ENCODE measurements at places on chromosomes 4 and X. TPM values are rescaled to one million over a fixed set of nuclear protein-coding genes. Genes with fewer than 3 reads are reported as not detected.

- DNase-seq = no peak
Measured at GRCh38 chrX:117570160-117570559, 546.5 kb downstream of the KLHL13 start.

GRCh38 chr4:72935462-72935861, 134.1 kb downstream of the COX18 start:
- no peak for DNase-seq

SMC1A gene
- polyA plus RNA-seq = 46.2 TPM

- DNase-seq = no peak
Measured at GRCh38 chrX:45024501-45024900, 151.5 kb downstream of the KDM6A start.

MAGEB1 gene
- not detected for polyA plus RNA-seq

GRCh38 chr4:55722132-55722531, 86.0 kb upstream of the NMU start:
- DNase-seq = no peak

DNA sequence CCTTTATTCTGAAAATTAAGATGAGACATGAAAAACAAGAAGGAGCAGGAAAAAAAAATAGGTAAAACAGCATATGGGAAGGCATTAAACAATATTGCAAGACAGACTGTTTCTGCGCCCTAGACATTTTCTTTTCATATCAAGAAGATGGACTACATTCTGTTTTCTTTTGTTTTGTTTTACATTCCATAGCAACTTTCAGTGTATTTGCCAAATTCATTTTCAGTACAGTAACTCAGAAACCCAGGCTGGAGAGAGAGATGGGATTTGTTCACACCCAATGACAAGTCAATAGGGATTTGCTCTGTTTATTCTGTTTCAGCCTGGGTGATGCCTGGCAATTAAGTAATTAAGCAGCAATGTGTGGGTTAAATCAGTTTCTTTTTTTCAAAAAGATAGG, 892.8 kb upstream of the DIAPH2 start:
- DNase-seq = peak; percentile 14

NEIL3 gene
- polyA plus RNA-seq = 3.9 TPM

- peak; percentile 38 for DNase-seq
Measured at GRCh38 chr4:72701987-72702819, 133.2 kb upstream of the ADAMTS3 start.

STOX2 gene
- polyA plus RNA-seq = 6.4 TPM

GSPT2 gene
- 9.5 TPM for polyA plus RNA-seq

DNA sequence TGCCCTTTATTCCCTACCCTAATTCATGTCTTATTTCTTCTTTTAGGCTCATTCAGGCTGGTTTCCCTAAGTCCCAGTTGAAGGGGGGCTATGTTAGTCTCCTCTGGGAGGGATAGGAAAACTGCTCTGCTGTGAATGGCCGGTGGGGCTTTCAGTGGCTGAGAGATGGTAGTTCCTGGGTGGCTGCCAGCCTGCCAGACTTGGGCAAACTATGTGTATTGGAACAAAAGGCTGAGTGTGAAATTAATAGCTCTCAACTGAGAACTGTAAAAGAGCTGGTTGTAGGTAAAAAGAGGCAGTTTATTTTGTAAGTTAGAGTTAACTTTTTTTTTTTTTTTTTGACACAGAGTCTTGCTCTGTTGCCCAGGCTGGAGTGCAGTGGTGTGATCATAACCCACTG, 28.8 kb downstream of the ARHGAP10 start:
- DNase-seq = no peak

CTAG1A gene
- not detected for polyA plus RNA-seq

DNA sequence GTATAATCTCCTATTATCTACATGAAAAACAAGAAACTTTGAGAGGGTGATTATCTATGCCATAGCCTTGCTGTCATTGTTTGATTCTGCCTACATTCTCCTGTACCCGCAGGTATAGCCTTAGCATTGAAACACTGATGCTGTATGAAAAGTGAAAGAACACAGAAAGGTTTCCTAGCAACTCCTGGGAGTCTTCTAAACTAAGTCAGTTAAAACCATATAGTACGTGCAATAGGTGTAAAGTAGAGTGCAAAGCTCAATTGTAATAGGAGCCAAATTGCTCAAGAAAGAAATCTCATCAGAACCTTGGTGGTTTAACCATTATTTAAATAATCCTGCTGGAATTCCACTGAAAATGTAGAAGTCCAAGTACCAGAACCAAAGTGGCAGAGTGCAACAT, 489.7 kb downstream of the PCDH10 start:
- DNase-seq = no peak

DNA sequence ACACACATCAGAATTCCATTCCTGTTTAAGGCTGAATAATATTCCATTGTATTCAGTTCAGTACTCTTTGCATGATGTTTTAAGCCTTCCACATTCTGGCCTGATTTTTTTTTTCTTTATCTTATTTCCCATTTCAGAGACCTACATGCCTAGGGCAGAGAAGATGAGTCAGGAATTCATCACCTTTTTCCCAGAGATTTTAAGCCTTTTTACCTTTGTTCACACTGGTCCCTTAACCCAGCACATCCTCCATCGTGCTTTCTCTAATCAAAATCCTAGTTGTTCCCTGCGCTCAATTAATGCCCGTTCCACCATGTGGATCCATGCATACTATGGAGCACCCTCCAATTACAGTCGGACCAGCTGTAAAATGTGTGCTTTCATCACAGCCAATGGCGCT, 245.1 kb downstream of the DHX15 start:
- no peak for DNase-seq

IL2 gene
- not detected for polyA plus RNA-seq

RAB9B gene
- polyA plus RNA-seq = 13.6 TPM

UBA1 gene
- polyA plus RNA-seq = 115 TPM

BDH2 gene
- polyA plus RNA-seq = 39.4 TPM

NAP1L3 gene
- 9.4 TPM for polyA plus RNA-seq

GPR34 gene
- polyA plus RNA-seq = 7.1 TPM

- peak; percentile 8 for DNase-seq
Measured at GRCh38 chr4:110532901-110533589, 57.1 kb downstream of the ENPEP start.

REPS2 gene
- 7.9 TPM for polyA plus RNA-seq

DNA sequence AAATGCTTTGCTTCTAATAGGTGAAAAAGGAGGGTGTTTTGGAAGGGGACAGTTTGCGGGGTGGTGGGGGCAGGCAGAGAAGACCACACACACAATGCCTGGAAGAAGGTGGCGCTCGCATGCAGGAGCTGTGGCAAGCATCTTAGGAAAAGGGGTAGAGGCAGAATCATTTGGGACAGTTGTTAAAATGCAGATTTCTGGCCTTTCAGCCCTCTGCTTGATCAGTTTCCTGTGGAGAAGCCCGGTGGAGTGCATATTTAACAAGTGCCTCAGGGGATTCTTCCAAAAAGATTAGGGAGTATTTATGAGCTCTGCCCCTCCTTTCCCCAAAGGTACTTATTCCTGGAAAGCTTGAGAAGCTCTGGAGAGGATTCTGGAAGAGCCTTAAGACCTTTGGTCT, 4.8 kb downstream of the NOCT start:
- DNase-seq = no peak

DNA sequence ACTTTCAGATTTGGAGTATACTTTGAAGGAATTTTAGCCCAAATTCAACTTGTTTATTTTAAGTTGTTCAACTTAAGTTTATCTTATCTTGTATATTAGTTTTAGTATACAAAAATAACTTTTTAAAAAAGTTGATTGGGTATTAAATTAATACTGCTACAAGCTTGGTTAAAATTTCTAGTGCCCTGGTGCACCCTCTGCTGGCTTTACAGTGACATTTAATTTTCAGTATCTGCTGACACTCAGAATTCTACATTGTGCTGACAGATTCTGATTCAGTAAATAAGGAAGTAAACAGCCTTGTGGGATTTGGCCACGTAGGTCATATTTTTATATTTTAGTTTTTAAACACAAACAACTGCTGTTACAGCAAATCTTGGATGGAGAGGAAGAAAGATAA, 2.9 kb downstream of the EDA start:
- DNase-seq = peak; percentile 36

FAM149A gene
- 7.6 TPM for polyA plus RNA-seq

DNA sequence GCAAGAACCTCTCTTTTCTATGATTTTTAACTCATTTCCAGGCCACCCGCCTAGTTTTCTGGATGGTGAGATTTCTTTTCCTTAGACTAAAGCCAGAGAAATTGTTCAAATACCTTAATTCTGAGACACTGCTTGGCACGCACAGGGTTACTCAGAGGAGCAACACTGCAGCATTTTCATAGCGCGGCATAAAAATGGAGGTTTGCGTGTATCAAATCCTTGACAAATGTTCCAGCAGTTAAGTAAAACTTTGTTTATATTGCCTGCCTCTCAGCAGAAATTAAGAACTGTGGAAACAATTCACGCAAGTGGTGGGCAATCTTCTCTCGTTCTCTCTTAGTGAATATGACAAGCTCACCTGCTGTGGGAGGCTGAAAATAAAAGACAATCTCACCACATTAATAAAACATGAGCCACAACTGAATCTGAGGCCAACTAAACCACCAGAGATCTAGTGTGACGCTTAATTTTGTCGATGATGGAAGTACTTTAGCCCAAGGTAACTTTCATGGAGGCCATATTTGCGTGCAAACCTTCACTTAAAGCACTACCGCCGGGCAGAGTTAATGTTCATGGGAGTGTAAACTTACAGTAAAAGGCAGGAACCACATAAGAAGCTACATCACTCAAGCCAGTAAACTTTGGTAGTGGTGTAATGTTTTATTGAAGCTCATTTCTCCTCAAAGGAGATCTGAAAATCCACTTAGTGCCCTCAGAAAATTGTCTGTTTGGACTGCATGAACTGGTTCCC, 894.8 kb upstream of the EPHA5 start:
- no peak for DNase-seq

SRPX gene
- polyA plus RNA-seq = 43.5 TPM

- DNase-seq = no peak
Measured at GRCh38 chrX:9746148-9746888, 19.3 kb downstream of the GPR143 start.

SLIT2 gene
- 17.3 TPM for polyA plus RNA-seq

ZNF732 gene
- 1.6 TPM for polyA plus RNA-seq

DNA sequence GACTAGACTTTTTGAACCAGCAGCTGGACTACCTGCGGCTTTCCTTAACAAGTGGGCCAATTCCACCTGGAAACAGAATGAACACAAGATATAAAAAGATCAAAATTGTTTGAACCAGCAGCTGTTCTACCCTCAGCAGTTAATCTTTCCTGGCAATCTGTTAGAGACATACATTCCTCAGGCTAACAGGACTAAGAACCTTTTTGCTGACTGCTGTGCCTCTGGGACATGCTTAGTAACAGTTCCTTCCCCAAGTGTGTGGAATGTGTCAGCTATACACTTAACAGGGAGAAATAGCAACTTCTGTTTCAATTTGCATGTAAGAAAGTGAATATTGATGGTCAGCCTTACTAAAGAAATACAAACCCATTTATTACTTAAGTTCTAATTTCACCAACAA, 554.4 kb downstream of the ARAP2 start:
- DNase-seq = no peak

PCDH7 gene
- 32.5 TPM for polyA plus RNA-seq

DNA sequence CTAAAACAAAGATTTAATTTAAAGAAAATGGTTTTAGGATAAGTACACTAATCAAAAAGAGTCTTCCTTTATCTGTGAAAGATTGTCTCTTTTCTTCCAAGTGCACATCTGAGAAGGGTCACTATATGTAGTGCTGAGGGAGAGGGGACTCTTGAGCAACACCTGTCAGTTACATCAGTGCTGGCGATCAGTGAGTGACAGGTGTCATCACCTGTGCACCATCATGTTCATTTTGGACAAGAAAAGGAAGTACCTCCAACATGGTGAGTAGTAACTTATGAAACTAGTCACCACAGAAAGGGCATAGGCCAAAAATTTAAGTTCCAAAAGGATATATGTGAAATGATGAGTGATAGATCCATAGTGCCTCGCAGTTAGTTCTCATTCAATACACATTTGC, 55.7 kb downstream of the MCUB start:
- DNase-seq = no peak

GRCh38 chr4:52751487-52751911, 274 bp upstream of the ERVMER34-1 start:
- no peak for DNase-seq

GRCh38 chrX:153448556-153449367, 2.9 kb upstream of the TREX2 start:
- no peak for DNase-seq

FGF2 gene
- polyA plus RNA-seq = 12.1 TPM

DNA sequence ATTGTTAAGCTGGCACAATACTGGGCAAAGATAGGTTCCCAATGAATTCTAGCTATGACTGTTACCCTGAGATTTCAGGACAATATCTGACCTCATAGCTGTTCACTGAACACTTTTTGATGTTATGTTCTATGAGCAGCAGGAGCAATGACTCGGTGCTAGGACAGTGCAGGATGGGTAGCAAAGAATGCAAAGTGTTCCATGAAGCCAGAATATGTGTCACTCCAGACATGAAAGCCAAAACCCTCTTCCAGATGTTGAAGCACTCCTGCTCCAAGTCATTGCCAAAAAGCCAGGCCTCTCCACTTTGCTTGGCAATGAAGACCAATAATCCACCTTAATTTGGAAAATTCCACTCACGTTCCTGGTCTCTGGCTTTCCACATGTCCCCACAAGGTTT, 300.9 kb upstream of the CPEB2 start:
- DNase-seq = no peak

DNA sequence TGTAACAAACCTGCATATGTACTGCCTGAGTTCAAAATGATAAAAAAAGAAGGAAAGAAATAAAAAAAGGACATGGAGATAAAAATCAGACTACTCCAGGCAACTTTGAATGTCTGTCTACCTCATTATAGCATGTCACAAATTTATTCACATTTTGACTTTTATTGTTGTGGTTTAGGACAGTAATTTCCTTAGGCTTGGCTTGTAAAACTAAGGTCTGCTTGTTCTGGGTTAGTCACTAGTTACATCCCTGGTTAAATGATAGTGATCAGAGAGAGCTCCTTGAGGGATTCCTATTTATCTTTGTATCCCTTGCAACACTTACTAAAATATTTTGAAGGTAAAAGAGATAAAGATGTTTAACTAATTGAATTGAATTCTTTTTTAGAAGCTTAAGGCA, 42.5 kb upstream of the ITM2A start:
- DNase-seq = no peak

ALB gene
- polyA plus RNA-seq = 0.87 TPM
